Heart right ventricle (tissue), 16 donors: ENCODE measurements at places on chromosomes 1 and 21. TPM values are rescaled to one million over a fixed set of nuclear protein-coding genes. Genes with fewer than 3 reads are reported as not detected.

Gene RGS8
- total RNA-seq: not detected

Gene C1orf146
- not detected for total RNA-seq

Gene AMIGO1
- total RNA-seq: 15.0 TPM

Gene CD244
- 0.61 TPM for total RNA-seq

Gene RNU1-1
- 5,242 TPM for total RNA-seq

Gene AVPR1B
- total RNA-seq: not detected

Gene CHTOP
- total RNA-seq: 95.5 TPM

Gene ACTL8
- total RNA-seq: not detected

Gene CCDC190
- total RNA-seq: 0.61 TPM
